ENCODE measurements at places on chromosomes 5 and 9. TPM values are rescaled to one million over a fixed set of nuclear protein-coding genes. Genes with fewer than 3 reads are reported as not detected.

Gene CDX1
- not detected for total RNA-seq

DNA sequence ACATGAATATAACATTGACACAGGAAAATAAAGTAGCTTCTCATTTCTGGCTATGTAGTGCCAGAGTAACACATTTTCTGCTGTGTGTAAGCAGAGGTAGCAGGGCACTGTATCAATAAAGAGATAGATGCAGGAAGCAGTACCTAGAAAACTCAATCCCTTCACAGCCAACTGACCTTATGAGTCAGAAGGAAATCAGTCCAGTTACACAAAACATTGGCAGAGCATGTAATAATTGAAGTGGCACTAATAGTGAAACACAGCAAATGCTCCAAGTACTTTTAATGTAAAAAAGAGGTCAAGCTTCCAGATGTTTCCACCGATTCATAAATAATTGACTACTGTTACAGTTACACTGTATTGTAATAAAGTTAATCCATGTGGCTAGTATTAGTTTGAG lies 706.6 kb downstream of the EFNA5 start:
- H3K27me3 ChIP-seq, result no peaks in the 10 kb centered on the region
- H3K4me1 ChIP-seq, result no peaks in the 10 kb centered on the region

DNA sequence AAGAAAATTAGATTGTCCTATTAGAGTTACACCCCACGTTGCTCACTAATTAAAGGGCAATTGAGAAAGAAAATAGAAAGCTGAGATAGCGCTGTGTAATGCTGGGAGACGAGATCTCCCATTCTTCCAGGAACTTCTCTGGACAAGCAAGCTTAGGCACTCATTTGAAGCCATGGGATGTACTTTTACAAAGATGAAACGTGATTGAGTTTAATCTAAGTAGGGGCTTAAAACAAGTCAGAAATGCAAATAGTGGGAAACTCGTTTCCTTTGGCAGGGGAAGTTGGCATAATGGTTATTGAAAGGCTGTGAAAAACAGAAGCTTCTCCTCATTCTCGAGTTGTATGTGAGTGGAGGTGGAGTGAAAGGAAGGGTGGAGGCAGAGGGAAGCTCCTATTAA lies 3.7 kb downstream of the PRDM6 start:
- peaks cover 5% of the 10 kb centered on the region for H3K36me3 ChIP-seq
- H3K4me1 ChIP-seq, result peaks cover 5% of the 10 kb centered on the region
- peaks cover 78% of the 10 kb centered on the region for H3K27me3 ChIP-seq

DNA sequence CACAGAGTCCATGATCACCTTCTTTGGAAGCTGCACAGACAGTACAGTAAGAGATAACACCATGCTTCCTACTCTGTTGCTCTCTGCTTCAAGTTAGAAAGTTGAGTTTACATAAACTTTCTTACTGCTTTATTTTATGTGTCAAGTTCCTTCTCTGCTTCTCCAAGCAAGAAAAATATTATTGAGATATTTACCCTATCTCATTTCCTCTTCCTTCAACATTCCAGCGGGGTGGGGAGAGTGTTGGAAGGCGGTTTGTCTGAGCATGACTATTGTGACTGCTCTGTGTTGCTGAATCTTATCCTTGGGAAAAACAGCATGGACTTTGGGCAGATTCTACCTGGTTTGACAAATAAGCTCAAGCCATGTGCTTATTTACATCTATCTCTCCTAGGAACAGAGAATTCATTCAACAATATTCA lies 66.9 kb upstream of the EPB41L4A start:
- no peaks in the 10 kb centered on the region for H3K36me3 ChIP-seq
- no peak overlapping the region for H3K4me3 ChIP-seq
- no peak overlapping the region for H3K27ac ChIP-seq
- peaks cover 2% of the 10 kb centered on the region for H3K27me3 ChIP-seq
- no peaks in the 10 kb centered on the region for H3K4me1 ChIP-seq
- DNase-seq, result no peak

- no peak overlapping the region for H3K4me3 ChIP-seq
- H3K36me3 ChIP-seq, result no peaks in the 10 kb centered on the region
- H3K27me3 ChIP-seq, result peaks cover 37% of the 10 kb centered on the region
- DNase-seq, result no peak
- H3K27ac ChIP-seq, result no peak overlapping the region
These were observed 68.0 kb upstream of the CTNNA1 start for GRCh38 chr5:138685193-138685745.

- no peaks in the 10 kb centered on the region for H3K4me1 ChIP-seq
- no peak overlapping the region for H3K4me3 ChIP-seq
- H3K36me3 ChIP-seq, result peaks cover 2% of the 10 kb centered on the region
- H3K27me3 ChIP-seq, result peaks cover 4% of the 10 kb centered on the region
- H3K27ac ChIP-seq, result no peak overlapping the region
- DNase-seq, result no peak
These were observed 36.5 kb downstream of the CFAP95 start for GRCh38 chr9:69857131-69857530.

DNA sequence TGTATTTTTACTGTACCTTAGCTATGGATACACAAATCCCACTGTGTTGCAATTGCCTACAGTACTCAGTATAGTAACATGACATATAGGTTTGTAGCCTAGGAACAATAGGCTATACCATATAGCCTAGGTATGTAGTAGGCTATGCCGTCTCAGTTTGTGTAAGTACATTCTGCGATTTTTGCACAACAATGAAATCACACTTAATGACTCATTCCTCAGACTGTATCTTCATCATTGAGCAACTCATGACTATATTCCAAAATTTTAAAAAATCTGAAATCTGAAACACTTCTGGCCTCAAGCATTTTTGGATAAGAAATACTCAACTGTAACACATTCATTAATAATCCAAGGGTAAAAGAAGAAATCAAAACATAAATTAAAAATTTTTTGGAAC lies 666.8 kb upstream of the GRAMD2B start:
- no peaks in the 10 kb centered on the region for H3K4me1 ChIP-seq
- no peaks in the 10 kb centered on the region for H3K27me3 ChIP-seq
- H3K4me3 ChIP-seq, result no peak overlapping the region
- H3K36me3 ChIP-seq, result no peaks in the 10 kb centered on the region

GRCh38 chr9:34948451-34948850 lies 9.6 kb upstream of the PHF24 start:
- no peak overlapping the region for H3K27ac ChIP-seq
- no peaks in the 10 kb centered on the region for H3K4me1 ChIP-seq
- peaks cover 31% of the 10 kb centered on the region for H3K27me3 ChIP-seq
- no peak for DNase-seq

All from activated CD8-positive, alpha-beta T cell treated with anti-CD3 and anti-CD28 coated beads, Interleukin-2, amount 10 ng/mL, durations not matched to agents 7 days and 5 days (primary cell).